ENCODE measurements at places on chromosomes 7 and 10.

DNA sequence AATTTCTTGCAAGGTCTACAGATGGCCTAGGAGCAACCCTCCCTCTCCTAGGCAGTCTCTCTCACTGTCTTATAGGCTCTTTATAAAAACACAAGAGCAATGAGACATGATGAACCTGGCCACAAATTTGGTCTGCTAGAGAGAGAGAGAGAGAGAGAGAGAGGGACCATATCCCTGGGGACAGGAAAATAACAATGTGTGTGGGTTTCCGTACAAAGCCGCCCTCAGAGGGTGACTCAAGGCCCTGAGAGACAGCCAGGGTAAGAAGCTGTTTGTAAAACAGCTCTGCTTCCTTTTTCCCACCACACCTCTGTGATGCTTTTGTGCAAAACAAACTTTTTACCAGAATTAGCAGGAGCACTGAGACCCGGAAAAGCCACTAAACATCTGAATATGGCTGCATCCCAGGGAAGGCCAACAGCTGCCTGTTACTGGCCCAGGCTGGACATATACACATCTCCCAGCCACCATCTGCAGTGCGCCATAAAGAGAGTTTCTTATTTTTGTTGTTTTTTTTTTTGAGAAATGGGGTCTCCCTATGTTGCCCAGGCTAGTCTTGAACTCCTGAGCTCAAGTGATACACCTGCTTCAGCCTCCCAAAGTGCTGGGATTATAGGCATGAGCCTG lies 18.4 kb downstream of the GIMAP5 start:
- no peak for DNase-seq

DNA sequence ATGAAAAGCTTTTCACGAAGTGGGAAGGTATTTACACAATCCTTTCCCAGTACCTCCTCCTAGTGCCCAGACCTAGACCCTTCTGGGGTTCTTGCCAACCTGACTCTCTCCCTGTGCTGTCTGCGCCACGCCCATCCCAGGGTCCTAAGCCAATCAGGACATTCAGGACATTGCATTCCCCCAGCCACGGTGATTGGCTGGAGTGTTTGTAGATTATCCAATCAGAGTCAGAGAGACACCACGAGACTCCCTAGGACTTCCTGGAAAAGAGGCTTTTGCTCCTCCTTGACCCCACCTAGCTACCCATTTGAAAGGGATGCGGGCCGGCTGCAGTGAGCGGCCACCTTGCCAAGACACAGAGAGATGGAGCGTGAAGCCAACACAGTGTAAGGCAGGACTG lies 3.5 kb upstream of the GDF2 start:
- no peak for DNase-seq

- DNase-seq: no peak
Observed at GRCh38 chr10:37732685-37733084, 124.7 kb downstream of the ZNF248 start.

- DNase-seq: no peak
Observed at GRCh38 chr7:18013936-18014335, 13.7 kb downstream of the PRPS1L1 start.

DNA sequence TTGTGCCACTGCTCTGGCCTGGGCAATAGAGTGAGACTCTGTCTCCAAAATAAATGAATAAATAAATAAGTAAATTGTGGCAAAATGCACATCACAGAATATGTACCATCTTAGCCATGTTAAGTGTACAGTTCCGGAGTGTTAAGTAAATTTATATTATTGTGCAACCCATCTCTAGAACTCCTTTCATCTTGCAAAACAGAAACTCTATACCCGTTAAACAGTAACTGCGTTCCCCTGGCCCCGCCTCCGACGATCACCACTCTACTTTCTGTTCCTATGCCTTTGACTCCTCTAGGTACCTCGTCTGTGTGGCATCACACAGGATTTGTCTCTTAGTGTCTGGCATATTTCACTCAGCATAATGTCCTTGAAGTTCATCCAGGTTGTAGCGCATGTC lies 356.4 kb upstream of the FOXK1 start:
- no peak for DNase-seq

DNA sequence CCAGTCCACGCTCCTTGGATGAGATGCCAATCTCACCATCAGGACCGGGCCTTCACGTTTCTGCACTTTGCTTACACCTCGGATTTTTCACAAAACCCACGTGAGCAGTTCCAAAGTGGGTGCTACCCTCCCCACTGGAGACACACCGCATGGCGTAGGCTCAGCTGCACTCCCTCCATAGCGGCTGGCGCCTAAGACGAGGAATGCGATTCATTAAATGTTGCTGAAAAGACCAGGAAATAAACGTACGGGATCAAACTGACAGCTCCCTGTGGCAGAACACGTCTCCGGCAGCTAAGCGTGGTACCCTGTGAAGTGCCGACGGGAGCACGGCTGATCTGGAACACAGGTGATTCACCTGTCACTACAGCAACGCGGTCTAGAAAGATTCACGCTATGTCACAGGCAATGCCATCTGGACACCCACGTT lies 209.0 kb downstream of the DIP2C start:
- DNase-seq: no peak

GRCh38 chr7:48660306-48660870 lies 264.0 kb upstream of the CDC14C start:
- no peak for DNase-seq

GRCh38 chr7:85413718-85414117 lies 226.9 kb upstream of the SEMA3D start:
- no peak for DNase-seq

DNA sequence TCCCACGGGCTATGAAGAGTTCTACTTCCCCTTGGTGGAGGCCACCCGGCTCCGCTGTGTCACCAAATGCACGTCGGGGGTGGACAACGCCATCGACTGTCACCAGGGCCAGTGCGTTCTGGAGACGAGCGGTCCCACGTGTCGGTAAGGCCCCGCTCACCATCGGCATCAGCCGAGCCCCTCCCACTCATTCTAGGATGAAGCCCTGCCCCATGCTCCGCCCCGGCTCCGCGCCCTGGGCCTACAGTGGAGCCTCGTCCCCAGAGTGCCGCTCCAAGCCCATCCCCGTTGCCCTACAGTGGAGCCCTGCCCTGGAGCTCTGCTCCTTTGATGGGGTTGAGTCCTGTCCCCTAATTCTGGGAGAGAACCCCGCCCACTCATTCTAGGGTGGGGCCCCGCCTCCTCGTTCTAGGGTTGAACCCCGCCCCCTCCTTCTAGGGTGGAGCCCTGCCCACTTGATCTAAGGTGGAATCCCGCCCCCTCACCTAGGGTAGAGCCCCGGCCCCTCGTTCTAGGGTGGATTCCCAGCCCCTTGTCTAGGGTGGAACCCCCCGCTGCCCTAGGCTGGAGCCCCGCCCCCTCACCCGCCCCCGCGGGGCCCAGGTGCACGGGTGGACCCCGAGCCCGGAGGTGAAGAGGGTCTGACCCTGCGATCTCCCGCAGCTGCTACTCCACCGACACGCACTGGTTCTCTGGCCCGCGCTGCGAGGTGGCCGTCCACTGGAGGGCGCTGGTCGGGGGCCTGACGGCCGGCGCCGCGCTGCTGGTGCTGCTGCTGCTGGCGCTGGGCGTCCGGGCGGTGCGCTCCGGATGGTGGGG lies 3.4 kb upstream of the MUC12 start:
- DNase-seq: no peak

DNA sequence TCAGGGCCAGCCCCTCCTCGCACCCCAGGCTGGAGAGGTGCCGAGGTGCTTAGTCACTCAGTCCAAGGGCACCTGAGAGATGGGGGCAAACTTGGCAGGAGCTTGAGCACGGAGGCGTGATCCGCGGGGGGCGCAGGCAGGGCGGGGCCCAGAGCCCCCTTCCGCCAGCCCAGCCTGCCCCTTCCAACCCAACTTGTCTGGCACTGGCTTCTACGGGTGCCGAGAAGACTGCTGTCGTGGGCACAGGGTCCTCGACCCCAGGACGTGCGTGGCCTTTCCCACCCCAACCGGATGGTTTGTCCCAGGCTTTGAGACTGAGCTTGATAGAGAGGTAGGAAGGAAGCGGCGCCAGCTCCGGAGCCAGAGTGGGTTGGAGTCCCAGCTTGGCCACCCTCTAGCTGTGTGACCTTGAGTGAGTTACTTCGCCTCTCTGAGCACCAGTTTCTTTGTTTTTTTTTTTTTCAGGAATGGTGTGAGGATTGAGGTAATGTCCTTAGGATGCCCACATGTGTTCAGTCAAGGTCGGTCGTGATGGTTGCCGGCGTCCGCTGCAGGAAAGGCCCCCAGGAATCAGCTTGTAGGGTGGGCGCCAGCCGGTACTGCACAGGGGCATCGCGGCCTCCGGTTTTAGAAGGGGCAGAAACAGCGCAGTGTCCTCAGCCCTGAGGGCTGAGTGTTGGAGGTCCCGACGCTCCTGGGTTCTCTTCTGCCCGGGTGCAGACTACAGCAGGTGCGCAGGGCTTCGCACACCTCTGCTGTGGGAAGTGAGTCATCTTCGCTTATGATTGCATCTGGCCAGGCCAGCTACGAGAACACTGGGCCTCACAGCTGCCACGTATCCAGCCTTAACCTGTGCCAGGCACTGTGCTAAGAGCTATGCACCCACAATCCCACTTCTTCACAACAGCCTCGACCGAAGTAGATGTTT lies 28.6 kb upstream of the VAX1 start:
- no peak for DNase-seq

GRCh38 chr7:32462977-32463376 lies 27.2 kb downstream of the LSM5 start:
- peak; percentile 38 for DNase-seq

- no peak for DNase-seq
Observed at GRCh38 chr7:127673902-127674301, 21.9 kb downstream of the SND1 start.

- no peak for DNase-seq
Observed at GRCh38 chr10:102347236-102347828, 48.2 kb upstream of the NFKB2 start.

DNA sequence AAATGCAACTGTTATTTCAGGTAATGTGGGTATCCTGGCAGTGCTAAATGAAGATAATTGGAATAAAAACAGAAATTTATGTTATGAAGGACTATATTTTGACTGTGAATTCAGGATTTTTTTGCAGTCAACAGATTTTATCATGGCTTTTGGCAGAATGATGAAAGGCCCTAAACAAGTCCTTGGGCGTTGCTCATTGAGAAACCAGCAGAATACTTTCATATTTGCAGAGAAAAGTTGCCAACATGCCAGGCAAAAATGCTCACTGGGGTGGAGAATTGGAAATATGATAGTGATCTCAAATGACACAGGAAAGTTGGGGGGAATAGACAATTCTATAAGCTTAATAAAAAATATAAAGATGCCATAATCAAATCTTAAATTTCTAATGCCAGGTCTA lies 121.1 kb downstream of the GPR85 start:
- DNase-seq: no peak

Measured in NCI-H748 treated with DMSO at 0.1 percent for 48 hours (cell line).